ENCODE measurements at places on chromosomes 4 and X.

- no peaks in the 10 kb centered on the region for H3K4me1 ChIP-seq
- H3K27ac ChIP-seq, result no peak overlapping the region
- H3K36me3 ChIP-seq, result no peaks in the 10 kb centered on the region
- H3K4me3 ChIP-seq, result no peak overlapping the region
Observed at GRCh38 chr4:128565565-128566186, 243.8 kb upstream of the JADE1 start.

GRCh38 chr4:59535541-59535940, 1664.6 kb upstream of the ADGRL3 start:
- no peak overlapping the region for H3K27ac ChIP-seq
- H3K4me1 ChIP-seq, result no peaks in the 10 kb centered on the region
- H3K4me3 ChIP-seq, result no peak overlapping the region
- H3K36me3 ChIP-seq, result no peaks in the 10 kb centered on the region
- no peak for ATAC-seq

- peak overlapping the region; percentile 51 for H3K27ac ChIP-seq
- peaks cover 37% of the 10 kb centered on the region for H3K27me3 ChIP-seq
- peak overlapping the region; percentile 35 for H3K4me3 ChIP-seq
- no peaks in the 10 kb centered on the region for H3K36me3 ChIP-seq
Observed at GRCh38 chr4:153809916-153810810, 21.3 kb upstream of the SFRP2 start.

DNA sequence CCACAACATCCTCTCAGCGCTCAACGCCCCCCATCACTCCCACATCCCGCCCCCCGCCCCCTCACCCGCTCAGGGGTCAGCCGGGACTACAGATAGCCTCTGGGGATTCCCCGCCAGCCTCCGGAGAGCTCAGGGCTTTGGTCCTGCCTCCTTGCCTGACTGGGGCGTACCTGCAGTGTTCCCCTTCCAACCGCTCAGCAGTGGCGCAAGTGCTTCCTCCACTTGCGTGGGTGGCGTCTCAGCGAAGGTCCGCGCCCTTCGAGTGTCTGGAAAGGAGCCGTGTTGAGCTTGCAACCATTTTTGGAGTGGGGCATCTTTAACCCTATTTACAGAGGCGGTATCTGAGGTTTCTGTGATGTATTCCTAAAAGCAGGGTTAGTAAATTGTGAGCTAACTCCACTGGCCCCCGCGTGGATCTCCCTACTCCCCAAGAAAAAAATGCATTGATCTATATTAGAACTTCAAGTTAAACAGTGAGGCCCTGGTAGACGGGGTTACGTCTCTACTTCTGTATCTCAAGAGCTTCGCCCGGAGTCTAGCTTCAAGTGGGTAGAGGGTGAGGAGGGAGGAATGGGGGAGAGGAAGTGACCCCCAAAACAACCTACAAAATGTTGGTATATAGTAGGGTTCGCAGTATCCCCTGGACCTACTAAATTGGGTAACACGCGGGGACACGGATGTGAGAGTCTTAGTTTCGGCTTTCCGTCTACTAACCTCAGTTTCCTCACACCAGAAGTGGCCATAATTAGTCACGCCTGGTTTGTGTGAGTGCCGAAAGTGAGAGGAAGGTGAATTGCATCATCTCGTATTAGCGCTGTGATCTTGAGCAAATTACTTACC, 16.1 kb downstream of the NKX3-2 start:
- peak; percentile 55 for ATAC-seq
- no peaks in the 10 kb centered on the region for H3K36me3 ChIP-seq
- H3K27me3 ChIP-seq, result peaks cover 93% of the 10 kb centered on the region

- H3K4me3 ChIP-seq, result no peak overlapping the region
- H3K27ac ChIP-seq, result no peak overlapping the region
- ATAC-seq, result no peak
- H3K36me3 ChIP-seq, result no peaks in the 10 kb centered on the region
- H3K4me1 ChIP-seq, result no peaks in the 10 kb centered on the region
Observed at GRCh38 chr4:176607807-176608206, 184.9 kb downstream of the VEGFC start.

DNA sequence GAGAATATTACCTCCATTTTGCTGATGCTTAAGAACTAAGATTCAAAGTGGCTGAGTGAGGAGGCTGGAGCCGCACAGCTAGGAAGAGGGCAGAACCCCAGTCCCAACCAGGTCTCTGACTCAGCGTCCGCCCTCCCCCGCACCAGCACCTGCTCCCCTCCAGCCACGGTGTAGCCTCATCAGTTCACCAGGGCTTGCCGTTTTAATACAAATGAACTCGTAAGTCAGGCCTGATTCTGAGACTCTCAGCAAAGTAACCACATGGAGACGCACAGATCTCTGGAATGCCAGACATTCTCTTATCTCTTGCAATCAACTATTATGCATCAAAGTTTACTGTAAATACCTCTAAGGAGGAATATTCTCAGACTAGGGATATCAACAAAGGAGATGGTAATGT, 52.4 kb downstream of the ENPP6 start:
- no peak for ATAC-seq
- H3K4me1 ChIP-seq, result peaks cover 13% of the 10 kb centered on the region
- H3K4me3 ChIP-seq, result no peak overlapping the region

GRCh38 chr4:171221181-171221580, 592.0 kb upstream of the GALNTL6 start:
- ATAC-seq, result no peak
- no peaks in the 10 kb centered on the region for H3K36me3 ChIP-seq
- no peaks in the 10 kb centered on the region for H3K4me1 ChIP-seq
- no peak overlapping the region for H3K27ac ChIP-seq
- H3K27me3 ChIP-seq, result no peaks in the 10 kb centered on the region

GRCh38 chrX:47539860-47540259, 21.1 kb upstream of the ARAF start:
- H3K27ac ChIP-seq, result no peak overlapping the region
- H3K36me3 ChIP-seq, result no peaks in the 10 kb centered on the region
- H3K27me3 ChIP-seq, result no peaks in the 10 kb centered on the region
- H3K4me3 ChIP-seq, result no peak overlapping the region

GRCh38 chr4:41069257-41069656, 145.1 kb downstream of the APBB2 start:
- no peak for ATAC-seq
- no peaks in the 10 kb centered on the region for H3K27me3 ChIP-seq
- H3K36me3 ChIP-seq, result no peaks in the 10 kb centered on the region
- no peaks in the 10 kb centered on the region for H3K4me1 ChIP-seq
- no peak overlapping the region for H3K27ac ChIP-seq

GRCh38 chrX:75893281-75893680, 108.2 kb upstream of the MAGEE2 start:
- no peak overlapping the region for H3K4me3 ChIP-seq
- no peak overlapping the region for H3K27ac ChIP-seq
- no peaks in the 10 kb centered on the region for H3K36me3 ChIP-seq

GRCh38 chrX:53440621-53441517, 6.7 kb upstream of the HSD17B10 start:
- H3K4me1 ChIP-seq, result peaks cover 10% of the 10 kb centered on the region
- peak overlapping the region; percentile 59 for H3K27ac ChIP-seq
- ATAC-seq, result no peak
- peak overlapping the region; percentile 84 for H3K4me3 ChIP-seq
- H3K36me3 ChIP-seq, result no peaks in the 10 kb centered on the region
- H3K27me3 ChIP-seq, result no peaks in the 10 kb centered on the region

DNA sequence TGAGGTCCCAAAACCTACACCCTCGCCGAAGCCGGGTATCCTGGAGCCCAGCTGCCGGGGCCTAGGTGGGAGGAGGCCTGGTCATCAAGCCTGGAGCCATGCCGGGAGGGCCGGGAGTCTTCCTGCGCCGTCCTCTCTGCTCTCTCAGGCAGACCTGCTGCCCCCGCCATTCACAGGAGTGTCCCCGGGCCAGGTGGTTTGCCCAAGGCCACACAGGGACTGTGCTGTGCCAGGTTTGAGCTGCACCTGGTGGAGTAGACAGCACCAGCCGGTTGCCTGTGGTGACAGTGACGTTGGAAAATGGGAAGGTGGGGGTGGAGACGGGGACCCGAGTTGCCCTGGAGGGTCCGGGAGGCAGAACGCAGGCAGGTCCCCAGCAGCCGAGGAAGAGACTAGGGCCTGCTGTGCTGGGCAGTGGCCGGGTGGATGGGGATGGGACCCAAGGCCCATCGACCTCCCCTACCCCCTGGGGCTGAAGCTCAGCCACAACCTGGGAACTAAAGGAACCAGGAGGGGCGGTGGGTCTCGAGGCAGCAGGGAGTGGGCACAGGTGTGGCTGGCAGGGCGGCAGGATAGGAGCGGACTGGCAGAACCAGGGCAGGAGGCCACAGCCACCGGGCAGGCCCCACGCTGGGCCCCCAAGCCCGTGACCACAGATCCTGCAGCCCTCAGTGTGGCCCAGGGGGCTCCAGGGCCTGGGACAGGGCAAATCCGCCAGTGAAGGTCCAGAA, 9.5 kb downstream of the DOK7 start:
- peaks cover 44% of the 10 kb centered on the region for H3K27me3 ChIP-seq
- no peak overlapping the region for H3K27ac ChIP-seq
- no peak for ATAC-seq
- no peak overlapping the region for H3K4me3 ChIP-seq
- H3K4me1 ChIP-seq, result no peaks in the 10 kb centered on the region

- no peak for ATAC-seq
- peak overlapping the region; percentile 66 for H3K4me3 ChIP-seq
- peaks cover 58% of the 10 kb centered on the region for H3K27me3 ChIP-seq
Observed at GRCh38 chr4:154744341-154744926, 634 bp downstream of the LRAT start.

- H3K4me1 ChIP-seq, result no peaks in the 10 kb centered on the region
- no peaks in the 10 kb centered on the region for H3K27me3 ChIP-seq
- H3K27ac ChIP-seq, result no peak overlapping the region
- no peak overlapping the region for H3K4me3 ChIP-seq
- no peaks in the 10 kb centered on the region for H3K36me3 ChIP-seq
Observed at GRCh38 chr4:133320576-133321170, 171.6 kb downstream of the PCDH10 start.

- ATAC-seq, result peak; percentile 27
- no peak overlapping the region for H3K4me3 ChIP-seq
- no peaks in the 10 kb centered on the region for H3K36me3 ChIP-seq
Observed at GRCh38 chr4:147118528-147118927, 172.9 kb upstream of the TTC29 start.

DNA sequence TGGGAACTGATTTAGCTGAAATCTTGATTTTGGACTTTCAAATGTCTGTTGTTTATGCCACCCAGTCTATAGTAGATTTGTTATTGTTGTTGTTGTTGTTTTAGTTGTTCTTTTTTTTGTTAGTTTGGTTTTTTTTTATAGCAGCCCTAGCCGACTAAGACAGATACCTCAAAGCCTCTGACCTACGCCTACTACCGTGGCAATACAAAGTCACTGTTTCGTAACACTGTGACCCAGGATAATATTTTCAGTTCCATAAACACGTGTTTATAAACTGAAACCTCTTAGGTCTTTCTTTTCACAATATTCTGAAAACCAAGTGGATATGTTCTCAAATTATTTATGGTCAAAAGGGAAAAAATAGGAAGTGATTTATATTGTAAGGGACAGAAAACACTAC, 32.8 kb downstream of the VCX2 start:
- no peak overlapping the region for H3K4me3 ChIP-seq
- H3K36me3 ChIP-seq, result no peaks in the 10 kb centered on the region
- no peak for ATAC-seq

DNA sequence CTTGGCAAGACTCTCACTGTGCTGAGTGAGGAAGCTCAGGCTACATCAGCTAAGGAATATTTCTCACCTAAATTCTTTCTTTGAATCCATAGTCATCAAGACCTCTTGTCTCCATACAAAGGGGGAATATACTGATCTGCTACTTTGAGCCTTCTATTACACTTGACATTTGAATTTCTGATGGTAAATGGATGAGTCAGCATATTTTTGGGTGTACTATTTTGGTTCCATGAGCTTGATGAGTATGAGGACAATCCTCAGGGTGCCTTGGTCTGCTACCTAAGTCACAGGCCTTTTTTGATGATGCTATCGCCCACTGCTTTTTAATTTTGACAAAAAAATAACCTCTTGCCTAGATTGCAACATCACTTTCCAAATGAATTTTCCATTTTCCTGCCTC, 415.7 kb downstream of the PPP1R2C start:
- H3K36me3 ChIP-seq, result no peaks in the 10 kb centered on the region
- H3K4me1 ChIP-seq, result no peaks in the 10 kb centered on the region
- H3K27ac ChIP-seq, result no peak overlapping the region
- H3K27me3 ChIP-seq, result no peaks in the 10 kb centered on the region
- H3K4me3 ChIP-seq, result no peak overlapping the region
- ATAC-seq, result no peak

DNA sequence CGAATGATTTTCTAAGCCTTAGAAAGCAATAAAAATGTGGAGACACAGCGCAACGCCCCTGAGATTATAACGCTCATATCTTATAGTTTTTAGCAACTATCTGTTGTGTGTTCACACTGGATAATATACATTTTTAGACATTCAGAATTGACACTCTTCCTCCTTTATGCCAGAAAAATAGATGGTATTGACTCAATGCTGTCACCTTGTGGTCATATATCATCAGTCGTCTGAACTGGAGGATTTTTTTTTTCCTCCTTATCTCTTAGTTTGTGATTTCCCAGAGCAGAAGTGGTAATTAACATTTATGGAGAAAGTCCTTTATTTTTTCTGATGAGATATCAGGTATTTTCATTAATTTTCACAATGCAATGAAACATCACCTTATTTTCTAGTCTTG, 759.6 kb downstream of the RAB28 start:
- H3K36me3 ChIP-seq, result no peaks in the 10 kb centered on the region
- no peak for ATAC-seq
- H3K27me3 ChIP-seq, result peaks cover 36% of the 10 kb centered on the region
- H3K4me1 ChIP-seq, result peaks cover 10% of the 10 kb centered on the region
- H3K27ac ChIP-seq, result no peak overlapping the region

DNA sequence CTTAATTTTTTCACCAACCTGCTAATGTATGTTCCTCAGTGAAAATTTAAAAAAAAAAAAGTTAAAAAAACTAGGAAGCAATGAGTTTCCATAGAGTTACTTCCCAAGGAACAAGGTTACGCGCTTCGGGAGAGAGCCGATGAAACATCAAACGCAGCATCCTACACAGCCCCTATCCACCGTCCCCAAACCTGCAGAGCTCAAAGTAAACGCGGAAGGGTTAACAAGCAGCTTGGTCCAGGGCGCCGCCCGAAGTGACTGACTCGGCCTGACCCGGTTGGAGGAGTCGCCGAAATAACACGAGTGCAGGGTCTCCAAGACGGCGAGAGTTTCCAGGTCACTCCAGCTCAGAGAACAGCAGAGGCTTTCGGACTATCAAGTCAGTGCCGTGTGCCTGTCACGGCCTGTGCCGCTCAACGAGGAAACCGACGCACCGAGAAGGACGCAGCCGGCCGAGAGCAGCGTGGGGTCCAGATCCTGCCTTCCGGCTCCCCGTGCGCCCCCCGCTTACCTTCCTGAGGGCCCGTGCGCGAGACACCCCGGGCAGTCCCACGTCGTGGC, 512 bp downstream of the NOP14 start:
- H3K36me3 ChIP-seq, result peaks cover 24% of the 10 kb centered on the region
- H3K27ac ChIP-seq, result peak overlapping the region; percentile 95
- H3K4me3 ChIP-seq, result peak overlapping the region; percentile 94
- peak; percentile 60 for ATAC-seq

DNA sequence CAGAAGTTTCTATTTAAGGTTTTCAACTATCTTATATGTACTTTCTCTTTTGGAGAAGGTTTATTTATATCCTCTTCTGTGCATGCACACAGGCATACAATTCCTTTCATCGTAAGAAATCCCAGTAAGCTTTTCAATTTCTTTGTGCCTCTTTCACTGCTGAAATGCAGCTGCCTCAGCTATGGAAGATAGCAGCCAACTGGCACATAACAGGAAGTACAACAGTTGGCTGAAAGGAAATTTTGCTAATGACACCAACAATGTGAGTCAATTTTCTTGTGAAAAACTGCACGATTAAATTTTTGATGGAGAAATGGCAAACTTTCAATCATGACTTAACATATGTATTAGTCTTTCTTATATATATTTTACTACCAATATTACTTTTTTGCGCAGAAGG, 74.5 kb upstream of the PAQR3 start:
- no peaks in the 10 kb centered on the region for H3K4me1 ChIP-seq
- ATAC-seq, result no peak
- H3K36me3 ChIP-seq, result no peaks in the 10 kb centered on the region
- H3K27me3 ChIP-seq, result peaks cover 36% of the 10 kb centered on the region
- H3K27ac ChIP-seq, result no peak overlapping the region
